Hair follicle dermal papilla cell (primary cell): ENCODE measurements at places on chromosomes 3 and 15. TPM values are rescaled to one million over a fixed set of nuclear protein-coding genes. Genes with fewer than 3 reads are reported as not detected.

The GNAT1 gene
- total RNA-seq: not detected in 2 replicates

The LIPC gene
- total RNA-seq: 1.6 and 4.4 TPM in 2 replicates

The TERB2 gene
- total RNA-seq: not detected in 2 replicates

The FBXO40 gene
- total RNA-seq: not detected in 2 replicates

The FGF12 gene
- 0.61 and 2.3 TPM in 2 replicates for total RNA-seq

The ZNF80 gene
- total RNA-seq: not detected in 2 replicates

The PLA2G4D gene
- not detected in 2 replicates for total RNA-seq

The CCR3 gene
- not detected in 2 replicates for total RNA-seq

The PAQR5 gene
- total RNA-seq: 2.6 and 3.5 TPM in 2 replicates

The KBTBD13 gene
- total RNA-seq: not detected in 2 replicates

The CLDND1 gene
- total RNA-seq: 91.2 and 94.4 TPM in 2 replicates

The CCR9 gene
- not detected in 2 replicates for total RNA-seq

The ZNF774 gene
- total RNA-seq: 0.85 and 1.9 TPM in 2 replicates
